DMS79 treated with DMSO at 0.1 percent for 48 hours (cell line): ENCODE measurements at places on chromosomes 1 and 21.

- peak; percentile 12 for DNase-seq
These were observed 8.6 kb downstream of the FMOD start for GRCh38 chr1:203342192-203342940.

- DNase-seq, result peak; percentile 57
These were observed 31.2 kb downstream of the CDCP2 start for GRCh38 chr1:54121482-54122134.

DNA sequence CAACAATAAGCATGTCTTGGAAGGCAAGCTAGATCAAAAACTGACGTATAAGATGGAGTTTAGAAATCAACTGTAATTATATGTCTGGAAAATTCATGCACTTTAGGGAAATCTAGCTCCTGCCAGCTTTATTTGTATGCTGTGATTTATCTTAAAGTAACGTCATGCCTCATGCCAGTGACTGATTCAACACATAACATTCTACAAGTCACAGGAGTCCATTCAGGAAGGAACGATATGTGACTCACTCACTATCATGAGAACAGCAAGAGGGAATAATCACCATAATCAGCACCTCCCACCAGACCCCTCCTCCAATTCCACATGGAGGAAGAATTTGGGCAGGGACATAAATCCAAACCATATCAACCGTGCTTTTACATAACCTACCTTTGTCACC is 682.4 kb upstream of the ADAMTS5 start:
- no peak for DNase-seq

- no peak for DNase-seq
These were observed 69.4 kb downstream of the RGS21 start for GRCh38 chr1:192386051-192386650.

DNA sequence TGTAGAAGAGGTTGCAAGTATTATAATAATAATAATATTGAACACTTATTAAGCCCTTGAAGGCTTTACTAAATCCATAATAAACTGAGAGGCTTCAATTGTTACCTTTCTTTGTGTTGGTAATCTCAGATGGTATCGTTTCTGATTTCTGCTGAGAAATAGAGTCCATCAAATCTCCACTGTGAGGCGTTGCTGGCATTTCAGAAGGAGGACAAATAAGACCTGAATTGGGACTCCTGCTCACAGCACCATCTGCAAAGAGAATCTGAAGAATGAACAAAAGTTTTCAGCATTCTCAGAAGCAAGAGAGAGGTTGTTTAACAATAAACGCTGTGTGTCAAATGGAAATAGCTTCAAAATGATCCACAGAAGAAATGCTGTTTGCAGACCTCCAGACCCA is 93.7 kb downstream of the WDR3 start:
- DNase-seq, result no peak

DNA sequence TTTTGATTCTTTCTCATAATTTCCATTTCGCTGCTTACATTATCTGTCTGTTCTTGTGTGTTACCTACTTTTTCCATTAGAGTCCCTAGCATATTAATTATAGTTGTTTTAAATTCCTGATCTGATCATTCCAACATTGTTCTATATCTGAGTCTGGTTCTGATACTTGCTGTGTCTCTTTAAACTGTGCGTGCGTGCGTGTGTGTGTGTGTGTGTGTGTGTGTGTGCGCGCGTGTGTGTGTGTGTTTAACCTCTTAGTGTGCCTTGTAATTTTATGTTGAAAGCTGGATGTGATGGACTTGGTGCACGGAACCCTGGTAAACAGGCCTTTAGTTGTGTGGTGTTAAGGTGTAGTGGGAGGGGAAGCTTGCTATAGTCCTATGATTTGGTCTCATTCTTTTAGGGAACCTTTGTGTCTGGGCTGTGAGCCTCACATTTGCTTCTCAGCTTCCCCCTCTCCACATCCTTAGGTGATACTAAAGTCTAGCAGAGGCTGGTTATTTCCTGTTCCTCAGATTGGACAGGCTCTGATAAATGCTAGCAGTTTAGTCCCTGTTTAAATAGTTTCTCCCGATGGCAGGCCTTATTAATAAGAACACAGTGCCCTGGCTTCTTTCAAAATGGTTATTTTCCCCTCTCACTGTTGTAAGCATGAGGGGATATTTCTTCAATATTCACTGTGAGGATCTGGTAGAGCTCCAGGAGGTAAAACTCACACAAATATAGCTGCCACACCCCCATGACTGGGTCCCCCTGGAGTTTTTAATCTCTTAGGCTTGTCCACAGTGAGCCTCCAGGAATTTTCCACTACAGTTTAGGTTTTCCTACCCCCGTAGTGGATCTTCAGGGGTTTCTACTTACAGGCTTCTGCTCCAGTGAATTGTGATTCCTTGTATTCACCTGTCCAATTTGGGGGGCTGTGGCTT is 118.3 kb downstream of the GALNT2 start:
- DNase-seq, result peak; percentile 67

DNA sequence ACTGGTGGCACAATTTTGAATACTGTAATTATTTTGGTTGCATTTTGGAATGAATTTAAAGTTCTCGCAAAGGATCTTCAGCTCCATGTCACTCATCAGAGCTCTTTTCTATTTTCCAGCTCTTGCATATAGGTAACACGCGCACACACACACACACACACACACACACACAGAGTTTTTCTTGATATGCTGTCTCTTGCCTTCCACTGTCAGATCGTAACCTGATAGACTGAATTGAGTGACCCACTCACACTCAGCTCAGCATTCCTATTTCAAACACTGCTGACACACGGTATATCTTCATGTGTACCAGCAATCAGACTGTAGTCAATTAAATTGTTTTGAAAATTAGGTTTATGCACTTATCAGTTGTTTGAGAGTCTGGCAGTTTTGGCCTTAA is 214.1 kb downstream of the PBX1 start:
- no peak for DNase-seq

DNA sequence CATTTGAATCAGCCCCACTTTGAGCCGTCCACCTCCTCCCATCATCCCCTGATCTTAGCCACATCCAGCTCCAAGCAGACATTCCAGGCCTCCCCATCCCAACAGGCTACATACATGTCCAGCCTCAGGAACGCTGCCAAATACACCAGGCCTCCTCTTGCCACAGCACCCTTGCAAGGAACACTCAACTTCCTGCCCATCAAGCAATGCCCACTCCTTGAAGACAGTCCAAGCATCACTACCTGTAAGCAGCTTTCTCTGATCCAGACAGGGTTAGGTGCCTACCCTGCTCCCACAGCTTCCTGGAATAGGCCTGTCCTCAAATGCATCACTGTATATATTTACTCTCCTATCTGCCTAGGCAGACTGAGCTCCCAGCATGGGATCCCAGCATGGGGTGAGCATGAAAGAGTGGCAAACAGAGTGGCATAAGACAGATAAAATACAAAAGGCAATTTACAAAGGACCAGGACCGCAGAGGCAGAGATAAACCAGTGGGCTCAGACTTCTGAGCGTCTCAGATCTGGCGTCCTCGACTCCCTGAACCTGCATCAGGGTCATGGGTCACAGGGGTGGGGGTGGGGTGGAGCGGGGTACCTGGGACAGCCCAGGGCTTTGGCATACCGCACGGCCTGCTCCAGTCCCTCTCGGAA is 816 bp downstream of the HYI start:
- DNase-seq, result peak; percentile 60

- no peak for DNase-seq
These were observed 144.1 kb upstream of the TNR start for GRCh38 chr1:175887521-175887920.

GRCh38 chr1:25727635-25728286 is 72.2 kb upstream of the SELENON start:
- peak; percentile 70 for DNase-seq

GRCh38 chr1:110565565-110565964 is 40.6 kb downstream of the KCNA2 start:
- DNase-seq, result no peak

DNA sequence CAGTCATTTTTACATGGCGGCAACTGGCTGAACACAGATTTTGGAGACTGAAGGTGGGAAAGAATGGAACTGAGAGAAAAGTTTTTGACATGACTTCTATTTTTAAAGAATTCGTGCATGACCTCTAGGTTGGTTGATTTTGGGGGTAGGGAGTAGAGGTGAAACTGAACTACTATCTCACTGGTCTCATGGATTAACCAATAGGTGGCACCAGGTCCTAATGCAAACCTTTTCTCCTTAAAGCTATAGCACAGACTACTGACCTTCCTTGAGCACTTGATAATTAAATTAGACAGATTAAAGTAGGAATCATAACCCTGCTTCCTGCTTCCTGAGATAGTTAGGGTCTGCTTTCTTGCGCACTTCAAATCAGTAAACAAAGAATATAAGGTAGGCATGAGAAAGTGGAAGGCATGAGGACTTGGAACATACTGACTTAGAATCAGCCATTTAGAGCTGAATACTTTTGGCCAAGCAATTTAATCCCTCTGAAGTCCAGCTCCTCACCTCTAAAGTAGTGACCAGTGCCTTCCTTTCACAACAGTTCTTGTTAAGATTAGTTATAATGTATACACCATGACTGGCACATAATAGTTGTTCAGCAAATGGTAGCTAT is 206.0 kb downstream of the CENPF start:
- no peak for DNase-seq

DNA sequence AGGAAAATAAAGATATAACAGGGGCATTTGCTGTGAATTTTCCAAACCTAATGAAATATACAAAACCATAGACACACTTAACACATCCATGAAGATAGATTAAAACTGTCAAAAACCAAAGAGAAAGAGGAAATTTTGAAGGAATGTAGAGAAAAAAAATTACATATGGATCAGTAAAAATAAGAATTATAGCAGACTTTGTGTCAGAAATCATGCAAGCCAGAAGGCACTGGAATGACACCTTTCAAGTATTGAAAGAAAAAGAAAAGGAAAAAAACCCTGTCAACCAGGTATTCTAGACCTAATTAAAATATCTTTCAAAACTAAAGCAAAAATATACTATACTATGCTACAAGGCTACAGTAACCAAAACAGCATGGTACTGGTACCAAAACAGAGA is 125.8 kb upstream of the PALMD start:
- DNase-seq, result no peak

DNA sequence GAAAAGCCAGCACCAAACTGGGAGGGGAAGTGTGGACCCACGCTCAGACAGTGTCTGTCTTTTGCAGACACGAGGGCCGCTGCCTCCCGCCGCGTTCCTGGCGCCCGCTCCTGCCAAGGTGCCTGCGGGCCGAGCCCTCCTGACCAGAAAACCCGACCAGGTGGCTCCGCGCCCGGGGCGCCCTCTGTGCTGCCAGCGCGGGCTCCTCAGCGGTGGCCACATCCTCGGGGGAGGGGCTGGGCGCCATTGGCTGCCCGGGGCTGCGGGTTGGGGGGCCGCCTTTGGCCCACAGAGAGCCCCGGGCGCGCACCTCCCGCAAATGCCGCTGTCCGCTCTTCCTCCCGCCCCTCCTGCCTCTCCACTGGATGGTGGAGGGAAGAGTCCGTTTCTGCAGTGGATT is 22.4 kb upstream of the TRNAU1AP start:
- DNase-seq, result no peak

DNA sequence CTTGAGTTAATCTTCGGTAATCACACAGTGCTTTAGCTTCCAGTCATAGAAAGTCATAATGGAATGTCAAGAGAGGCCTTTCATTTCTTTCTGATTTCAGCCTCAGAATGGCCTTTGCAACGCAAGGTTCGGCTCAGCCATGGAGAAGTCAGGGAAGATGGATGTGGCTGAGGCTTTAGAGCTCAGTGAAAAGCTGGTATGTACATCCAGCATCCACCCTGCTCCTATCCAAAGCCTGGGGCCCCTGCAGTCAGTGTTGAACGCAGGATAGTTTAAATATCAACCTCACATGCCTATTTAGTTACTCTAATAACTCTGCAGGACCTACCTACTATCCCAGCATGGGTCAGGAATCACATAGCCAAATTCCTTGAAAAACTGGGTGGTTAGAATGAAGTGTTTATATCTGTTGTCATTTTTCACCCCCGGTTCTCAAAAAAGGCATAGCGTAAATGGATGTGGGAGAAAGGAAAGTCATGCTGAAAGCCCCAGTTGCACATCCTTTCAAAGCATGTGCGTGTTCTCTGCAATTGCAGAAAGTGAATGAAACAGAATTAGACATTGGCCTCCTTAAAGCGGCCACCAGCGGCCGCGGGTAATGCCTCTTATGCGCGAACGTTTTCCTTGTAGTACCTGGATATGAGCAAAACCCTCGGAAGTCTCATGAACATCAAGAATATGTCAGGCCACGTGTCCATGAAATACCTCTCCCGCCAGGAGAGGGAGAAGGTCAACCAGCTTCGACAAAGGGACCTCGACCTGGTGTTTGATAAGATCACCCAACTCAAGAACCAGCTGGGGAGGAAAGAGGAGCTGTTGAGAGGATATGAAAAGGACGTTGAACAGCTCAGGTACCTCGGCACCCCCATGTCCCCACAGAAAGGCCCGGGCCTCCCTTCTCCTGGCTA is 28.8 kb upstream of the EFHD2 start:
- no peak for DNase-seq
